ENCODE measurements at places on chromosomes 7 and 10.

DNA sequence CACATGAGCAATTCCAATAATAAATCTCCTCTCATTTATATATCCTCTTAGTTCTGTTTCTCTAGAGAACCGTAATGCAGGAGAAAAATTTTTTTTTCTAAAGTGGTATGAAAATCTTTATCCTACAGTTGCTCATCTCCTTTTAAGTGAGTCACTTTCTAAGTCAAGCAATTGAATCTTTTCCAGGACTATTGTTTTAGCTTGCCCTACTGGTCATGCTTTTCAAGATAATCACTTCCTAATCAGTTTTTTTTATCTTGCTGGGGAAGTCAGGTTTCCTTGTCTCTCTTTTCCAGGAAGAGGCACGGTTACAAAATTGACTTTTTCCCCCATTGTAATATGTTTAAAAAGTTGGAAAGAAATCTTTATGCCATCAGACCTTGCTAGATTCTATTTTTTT is 44.0 kb downstream of the INPP5F start:
- no peak for DNase-seq

DNA sequence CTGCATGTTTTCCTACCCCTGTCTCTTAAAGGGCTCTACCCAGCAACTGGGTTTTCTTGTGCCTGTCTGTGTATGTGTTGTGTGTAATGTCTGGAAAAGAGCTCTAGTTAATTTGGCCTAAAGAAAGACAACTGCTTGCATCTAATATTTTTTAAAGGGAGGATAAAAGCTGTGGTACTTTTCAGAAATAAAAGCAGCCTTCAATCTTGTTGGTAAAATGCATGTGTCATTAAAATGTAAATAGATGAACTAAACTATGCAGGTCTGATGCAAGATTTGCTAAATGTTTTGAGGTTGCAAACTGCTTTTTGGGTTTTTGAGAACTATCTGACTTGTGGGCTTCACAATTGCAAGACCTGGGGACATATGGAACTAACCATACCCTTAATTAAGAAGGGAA is 445.3 kb downstream of the HTR7 start:
- DNase-seq: no peak

DNA sequence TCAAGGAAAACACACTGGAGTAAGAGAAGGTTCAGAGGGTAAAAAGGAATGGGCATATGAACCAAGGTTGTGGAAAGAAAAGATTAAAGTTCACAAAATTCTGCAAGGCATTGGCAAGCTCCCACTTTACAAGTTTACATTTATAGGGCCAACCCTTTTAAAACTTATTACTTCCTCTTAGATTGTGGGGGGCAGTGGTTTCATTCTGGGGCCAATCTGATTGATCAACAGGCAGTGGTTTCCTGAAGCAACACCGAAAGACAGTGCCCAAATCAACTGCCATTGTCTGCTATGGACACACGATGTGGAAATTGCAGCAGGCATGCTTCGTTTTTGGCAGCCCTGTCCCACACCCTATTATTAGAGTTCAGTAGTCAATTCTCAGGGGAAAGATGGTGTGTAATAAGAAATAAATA is 154.0 kb downstream of the SGMS1 start:
- DNase-seq: no peak

GRCh38 chr10:87547734-87548311 is 43.1 kb downstream of the MINPP1 start:
- peak; percentile 3 for DNase-seq

- no peak for DNase-seq
These were observed 10.0 kb downstream of the WDR91 start for GRCh38 chr7:135201350-135201749.

DNA sequence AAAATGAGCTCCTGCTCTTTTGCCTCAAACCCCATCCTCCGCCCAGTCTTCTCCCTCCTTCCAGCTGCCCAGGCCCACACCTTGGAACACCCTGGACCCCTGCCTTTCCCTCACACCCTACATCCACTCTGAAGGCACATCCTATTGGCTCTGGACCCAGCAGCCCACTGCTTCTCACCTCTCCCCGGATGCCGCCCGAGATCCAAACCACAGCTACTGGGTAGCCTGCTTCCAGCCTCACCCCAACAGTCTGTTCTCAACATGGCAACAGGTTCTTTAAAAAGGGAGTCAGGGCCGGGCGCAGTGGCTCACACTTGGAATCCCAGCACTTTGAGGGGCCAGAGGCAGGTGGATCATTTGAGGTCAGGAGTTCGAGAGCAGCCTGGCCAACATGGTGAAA is 9.5 kb upstream of the SMARCD3 start:
- no peak for DNase-seq

DNA sequence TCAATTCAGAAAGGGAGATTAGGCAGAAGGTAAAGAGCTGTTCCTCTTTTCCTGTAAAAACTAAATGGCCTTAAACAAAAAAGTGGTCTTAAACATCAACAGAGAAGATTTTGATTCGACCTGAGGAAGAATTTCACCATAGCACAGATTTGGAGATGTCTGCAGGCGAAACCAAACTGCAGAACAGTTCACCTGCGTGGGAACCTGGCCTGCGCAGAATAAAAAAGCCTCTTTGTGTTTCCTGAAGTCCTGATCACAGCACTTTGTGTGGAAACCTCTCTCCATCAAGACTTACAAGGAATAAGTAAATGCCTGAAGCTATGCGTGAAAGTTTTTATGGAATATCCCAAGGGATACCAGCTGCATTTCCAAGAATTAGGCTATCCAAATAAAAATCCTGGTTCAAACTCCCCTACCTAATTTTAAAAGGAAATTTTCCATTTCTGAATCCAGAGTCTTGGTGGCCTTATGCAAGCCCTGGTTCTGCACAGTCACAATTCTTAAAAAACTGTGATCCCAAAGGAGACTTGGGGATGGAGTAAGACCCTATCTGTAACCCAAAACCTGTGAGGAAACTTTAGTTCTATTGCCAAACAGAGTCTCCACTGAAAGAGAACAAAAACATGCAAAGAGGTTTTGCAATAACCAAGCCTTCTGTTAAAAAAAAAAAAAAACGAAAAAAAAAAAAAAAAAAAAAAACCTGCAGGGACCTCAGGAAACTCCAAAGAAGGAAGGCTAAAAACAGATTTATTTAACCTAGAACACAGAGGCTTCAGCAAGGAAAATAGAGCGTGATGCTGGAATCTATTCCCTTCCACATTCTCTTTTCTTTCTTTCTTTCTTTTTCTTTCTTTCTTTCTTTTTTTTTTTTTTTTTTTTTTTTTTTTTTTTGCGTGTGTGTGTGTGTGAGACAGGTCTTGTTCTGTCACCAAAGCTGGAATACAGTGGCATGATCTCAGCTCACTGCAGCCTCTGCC is 10.4 kb downstream of the CALML3 start:
- peak; percentile 10 for DNase-seq

- no peak for DNase-seq
These were observed 83.3 kb upstream of the PAX2 start for GRCh38 chr10:100662067-100662466.

DNA sequence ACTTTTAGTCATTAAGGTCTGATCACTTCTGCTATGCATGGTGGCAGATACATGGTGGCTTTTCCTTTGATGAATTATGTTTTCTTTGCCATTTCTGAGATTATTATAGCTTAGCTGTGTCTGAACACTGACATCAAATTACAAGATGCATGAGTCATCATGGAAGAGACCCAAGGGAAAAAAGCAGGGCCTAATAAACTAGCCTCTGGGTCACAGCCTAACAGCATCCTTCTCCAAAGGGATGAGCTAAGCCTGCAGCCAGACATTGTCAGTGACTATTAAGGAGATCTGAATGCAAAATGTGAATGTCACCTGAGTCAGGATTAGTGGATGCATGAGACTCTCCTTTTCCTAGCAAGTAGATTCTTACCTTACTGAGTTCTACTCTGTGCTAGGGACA is 19.1 kb upstream of the OGDHL start:
- no peak for DNase-seq

DNA sequence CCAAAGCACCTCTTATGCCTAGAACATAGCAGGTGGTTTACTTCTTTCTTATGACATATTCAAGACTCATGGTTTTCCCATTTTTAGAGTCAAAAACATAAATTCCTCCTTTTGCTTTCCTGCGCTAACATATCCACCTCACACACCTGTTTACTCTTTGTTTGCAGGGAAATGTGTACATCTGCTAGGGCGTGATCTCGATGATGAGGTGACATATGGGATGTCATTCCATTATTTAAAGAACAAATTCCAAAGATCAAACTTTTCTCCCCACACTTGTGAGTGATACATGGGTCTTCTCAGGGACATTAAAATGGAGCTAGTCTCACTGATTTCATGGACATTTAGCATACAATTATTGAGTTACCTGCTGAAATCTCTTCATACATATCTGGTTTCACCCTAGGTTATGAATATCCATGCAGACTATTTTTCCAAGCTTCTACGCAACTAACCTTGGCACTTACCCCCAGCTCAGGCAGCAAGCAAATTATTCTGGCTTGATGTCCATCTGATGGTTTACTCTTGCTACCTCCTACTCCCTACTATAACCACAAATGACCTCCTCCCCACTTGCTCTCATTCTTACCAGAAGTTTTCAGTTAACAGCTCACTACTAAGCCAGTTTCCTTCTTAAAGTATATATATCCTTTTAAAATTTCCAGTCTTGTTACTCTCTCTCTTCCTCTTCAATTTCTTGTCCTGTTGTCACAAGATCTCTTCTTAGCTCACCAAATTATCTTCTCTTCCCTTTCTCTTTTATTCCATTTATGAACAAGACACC is 208.5 kb downstream of the RNLS start:
- DNase-seq: no peak

DNA sequence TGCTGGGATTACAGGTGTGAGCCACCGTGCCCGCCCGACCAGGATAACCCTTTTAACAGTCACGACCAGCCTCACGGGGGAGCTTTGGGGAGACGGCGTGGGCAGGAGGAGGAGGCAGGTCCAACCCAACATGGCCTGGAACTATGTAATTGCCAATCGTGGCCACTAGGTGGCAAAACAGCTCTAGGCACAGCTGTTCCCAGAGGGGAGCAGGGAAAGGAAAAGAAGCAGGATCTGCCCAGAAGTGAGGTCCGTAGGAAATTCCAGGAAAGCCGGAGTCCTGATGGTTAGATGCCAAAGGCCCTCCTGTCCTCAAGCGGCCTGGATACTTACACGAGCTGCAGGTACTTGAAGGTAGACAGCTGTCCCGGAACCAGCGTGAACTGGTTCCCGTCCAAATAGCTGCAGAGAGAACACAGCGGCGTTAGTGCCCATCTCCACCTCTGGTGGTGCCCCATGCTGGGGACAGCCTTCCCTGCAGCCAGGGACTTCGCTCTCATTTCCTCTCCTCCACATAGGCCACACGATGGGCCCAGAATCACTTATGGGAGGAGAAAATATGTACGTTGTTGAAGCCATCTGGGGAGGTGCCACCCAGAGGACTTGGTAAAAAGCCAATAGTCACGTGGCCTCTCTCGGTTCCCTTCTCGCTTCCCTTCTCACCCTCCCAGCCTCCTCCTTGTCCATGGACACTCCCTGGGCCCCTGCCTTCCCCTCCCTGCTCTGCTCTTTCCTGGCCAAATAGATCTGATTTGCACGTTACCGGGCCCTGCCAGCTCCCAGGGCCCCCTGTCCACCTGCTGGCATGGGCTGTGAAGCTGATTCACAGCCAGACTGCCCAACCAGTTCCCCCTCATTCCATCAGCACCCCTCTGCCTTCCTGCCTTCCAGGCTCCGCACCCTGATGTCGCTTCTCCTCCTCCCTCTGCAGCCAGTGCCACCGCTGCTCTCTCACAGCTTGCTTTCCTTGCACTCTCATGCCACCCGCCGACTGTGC is 148.1 kb downstream of the SLIT1 start:
- peak; percentile 87 for DNase-seq

- DNase-seq: peak; percentile 54
These were observed 48.4 kb upstream of the SEMA3C start for GRCh38 chr7:80967071-80967916.

GRCh38 chr7:16422103-16422435 is 731 bp upstream of the CRPPA start:
- DNase-seq: no peak

DNA sequence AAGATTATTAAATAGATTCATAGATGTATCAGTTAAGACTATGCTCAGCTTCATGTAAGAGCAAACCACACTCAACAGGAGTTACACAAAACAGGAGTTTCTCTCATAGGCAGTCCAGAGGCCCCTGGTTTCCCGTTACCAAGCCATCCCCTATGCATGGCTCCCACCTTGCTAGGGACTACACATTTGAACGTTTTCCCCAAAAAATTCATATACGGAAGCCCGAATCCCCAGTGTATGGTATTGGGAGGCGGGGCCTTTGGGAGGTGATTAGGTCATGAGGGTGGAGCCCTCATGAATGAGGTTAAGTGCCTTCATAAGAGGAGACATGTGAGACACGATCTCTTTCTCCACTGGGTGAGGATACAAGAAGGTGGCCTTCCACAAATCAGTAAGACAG is 29.1 kb downstream of the RSU1 start:
- DNase-seq: no peak

- DNase-seq: peak; percentile 92
These were observed 14.4 kb upstream of the AHCYL2 start for GRCh38 chr7:129210256-129210988.

DNA sequence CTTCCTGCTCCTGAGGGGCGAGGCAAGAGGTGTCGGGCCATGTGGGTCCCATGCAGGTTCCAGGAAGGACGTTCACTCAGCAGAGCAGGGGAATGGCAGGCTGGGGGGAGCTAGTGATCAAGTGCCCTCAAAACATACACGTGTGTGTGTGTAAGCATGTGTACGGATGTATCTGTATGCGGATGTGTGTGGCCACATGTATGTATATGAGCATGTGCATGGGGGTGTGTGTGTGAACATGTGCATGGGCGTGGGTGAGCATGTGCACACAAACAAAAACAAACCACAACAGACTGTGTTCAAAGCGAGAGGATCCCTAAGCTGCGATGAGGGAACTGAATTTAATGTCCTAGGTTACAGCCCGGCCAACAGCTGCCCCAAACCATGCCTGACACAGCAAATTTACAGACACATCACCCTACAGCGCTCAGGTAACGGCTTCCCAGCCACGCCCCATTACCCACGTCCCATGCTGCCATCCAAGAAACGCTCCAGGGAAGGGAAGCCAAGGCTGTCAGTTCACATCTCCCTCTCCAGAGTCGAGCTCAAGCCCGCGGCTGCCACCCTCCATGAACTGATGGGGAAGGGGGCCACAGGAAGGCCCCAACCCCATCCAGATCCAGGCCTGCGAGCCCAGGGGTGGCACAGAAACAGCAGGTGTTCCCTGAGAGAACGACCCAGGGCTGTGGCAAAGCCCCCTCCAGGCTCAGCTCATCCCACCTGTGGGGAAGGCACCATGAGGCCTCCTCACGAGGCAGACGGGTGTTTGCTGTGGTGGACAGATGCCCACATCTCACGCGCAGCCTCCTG is 56.6 kb downstream of the PTPRN2 start:
- no peak for DNase-seq

DNA sequence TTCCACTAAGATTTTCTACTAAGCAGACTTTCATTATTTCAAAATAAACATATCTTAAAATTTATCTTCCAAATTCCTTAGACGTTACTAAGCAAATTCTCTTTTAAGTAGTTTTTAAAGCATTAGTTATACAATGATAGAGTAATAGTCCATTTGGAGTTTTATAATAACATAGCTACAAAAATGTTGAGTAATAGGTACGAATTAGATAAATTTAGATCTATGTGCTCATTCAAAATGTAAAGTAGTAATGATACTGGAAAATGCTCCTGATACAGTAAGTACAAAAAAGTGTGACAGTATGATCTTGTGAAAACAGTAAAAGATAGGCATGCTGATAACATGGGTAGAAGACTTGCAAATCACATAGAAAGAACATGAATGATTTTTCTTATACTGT is 4.5 kb downstream of the DMTF1 start:
- no peak for DNase-seq
